ENCODE measurements at places on chromosomes 3 and 15.

DNA sequence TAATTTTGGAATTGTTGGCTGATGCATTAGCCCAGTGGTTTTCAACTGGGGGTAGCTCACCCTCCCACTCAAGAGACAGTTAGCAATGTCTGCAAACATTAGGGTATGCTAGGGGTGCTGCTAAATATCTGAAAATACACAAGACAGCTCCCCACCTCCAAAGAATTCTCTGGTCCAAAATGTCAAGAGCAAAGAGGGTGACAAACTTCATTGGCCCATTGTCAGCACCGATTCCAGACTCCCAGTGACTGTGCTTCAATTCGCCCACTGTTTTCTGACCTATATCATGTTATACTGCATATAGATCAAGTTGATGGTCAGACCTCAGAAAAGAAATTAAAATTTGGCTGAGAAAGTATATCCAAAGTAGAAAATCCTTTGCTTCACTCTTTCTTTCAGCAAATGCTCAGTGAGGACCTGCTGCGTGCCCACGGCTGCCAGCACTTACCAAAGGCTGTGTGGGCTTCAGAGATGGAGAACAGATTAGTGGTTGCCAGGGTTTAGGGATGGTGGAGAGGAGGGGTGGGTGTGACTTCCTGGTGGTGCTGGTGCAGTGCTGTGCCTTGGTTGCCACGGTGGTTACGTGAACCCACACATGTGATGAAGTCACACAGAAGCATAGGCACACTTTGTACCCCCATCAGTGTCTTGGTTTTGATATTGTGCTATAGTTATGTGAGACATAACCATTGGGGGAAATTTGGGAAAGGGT is 204.0 kb downstream of the PLCL2 start:
- DNase-seq: no peak

GRCh38 chr15:66721501-66721937 is 19.5 kb downstream of the SMAD6 start:
- no peak for DNase-seq

GRCh38 chr3:114722530-114722929 is 424.6 kb downstream of the ZBTB20 start:
- no peak for DNase-seq

- no peak for DNase-seq
Measured at GRCh38 chr3:264394-265156, 68.0 kb downstream of the CHL1 start.

DNA sequence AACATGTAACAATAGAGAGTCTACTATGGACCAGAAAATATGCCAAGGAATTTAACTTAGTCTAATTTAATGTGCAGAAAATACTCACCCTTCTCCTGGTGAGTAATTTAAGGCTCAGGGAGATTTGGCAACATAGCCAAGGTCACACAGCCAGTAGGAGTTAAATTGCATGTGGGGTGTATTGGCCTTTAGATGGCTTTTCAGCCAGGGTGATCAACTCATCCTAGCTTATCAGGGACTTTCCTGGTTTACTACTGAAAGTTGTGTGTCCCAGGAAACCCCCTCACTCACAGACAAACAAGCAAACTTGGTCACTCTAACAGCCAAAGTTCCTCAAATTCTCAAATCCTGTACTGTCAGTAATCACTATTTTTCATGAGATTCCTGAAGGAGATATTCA is 2.6 kb upstream of the SLC9A9 start:
- no peak for DNase-seq

DNA sequence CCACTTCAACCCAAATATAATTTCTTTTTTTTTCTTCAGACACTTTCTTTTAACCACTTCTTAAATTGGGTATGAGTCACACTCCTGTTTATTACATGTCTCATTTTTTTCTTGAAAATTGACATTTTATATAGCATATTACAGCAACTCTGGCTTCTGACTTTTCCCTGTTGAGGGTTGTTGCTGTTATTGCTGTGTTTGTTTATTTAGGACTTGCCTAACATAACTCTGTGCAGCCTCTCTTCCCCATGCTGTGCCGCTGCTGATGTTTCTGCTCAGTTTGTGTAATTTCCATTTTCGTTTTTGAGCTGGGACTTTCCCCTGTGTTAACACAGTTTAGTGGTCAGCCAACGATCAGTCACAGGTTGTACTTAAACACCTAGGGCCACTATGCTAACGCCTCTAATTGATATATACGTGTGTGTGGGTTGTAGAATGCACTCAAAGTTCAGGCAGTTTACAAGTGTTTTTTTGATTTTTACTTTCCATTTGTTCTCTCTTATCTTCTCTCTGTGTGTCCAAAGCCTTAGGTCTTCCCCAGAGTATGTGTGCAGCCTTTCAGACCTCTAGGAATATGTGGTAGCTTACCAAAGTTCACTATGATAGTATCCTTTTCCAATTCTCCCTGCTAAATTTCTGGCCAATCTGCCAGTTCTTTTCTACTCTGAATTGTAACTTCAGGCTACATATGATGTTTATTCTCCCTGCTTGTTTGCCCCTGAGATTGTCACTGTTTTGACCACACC is 337.2 kb downstream of the ZBTB20 start:
- DNase-seq: no peak

- DNase-seq: no peak
Measured at GRCh38 chr3:145857956-145858355, 303.0 kb downstream of the PLOD2 start.

- DNase-seq: no peak
Measured at GRCh38 chr15:95944193-95944592, 386.3 kb upstream of the NR2F2 start.

GRCh38 chr3:187616307-187616972 is 53.8 kb downstream of the SST start:
- peak; percentile 75 for DNase-seq

- no peak for DNase-seq
Measured at GRCh38 chr15:92541291-92542200, 114.0 kb downstream of the FAM174B start.

DNA sequence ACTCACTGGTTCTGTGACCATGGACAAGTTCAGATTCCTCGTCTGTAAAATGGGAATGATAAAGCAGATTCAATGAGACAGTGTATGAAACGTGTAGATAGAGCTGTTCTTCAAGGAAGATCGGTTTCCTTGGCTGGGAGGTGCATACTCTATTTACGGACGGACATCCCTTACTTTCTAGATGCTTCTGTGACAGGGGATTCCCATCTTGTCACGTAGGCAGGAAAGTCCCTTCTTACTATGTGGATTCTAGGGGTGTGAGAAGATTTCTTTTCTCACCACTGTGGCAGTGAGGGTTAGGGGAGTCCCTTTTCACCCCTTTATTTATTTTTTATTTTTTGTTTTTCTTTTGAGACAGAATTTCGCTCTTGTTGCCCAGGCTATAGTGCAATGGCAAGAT is 180.9 kb upstream of the TBL1XR1 start:
- no peak for DNase-seq

DNA sequence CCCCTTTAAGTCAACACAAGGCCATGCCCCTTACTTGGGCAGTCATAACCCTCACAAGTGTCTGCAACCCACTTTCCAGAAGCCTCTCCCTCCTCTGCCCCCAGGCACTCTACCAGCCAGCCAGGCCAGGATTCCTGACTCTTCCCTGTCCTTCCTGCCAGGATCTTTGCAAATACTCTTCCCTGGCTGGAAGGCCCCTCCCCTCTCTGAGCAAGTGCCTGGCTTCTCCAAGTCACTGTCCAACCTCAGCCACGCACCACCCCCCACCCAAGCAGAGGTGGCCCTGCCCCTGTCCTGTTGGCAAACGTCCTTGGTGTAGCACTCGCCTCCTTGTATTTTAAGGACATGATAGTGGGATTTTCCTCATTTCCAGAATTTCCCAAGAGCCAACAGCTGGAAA is 54.7 kb upstream of the USP3 start:
- no peak for DNase-seq

GRCh38 chr15:62913246-62913645 is 129.3 kb upstream of the TPM1 start:
- DNase-seq: no peak

DNA sequence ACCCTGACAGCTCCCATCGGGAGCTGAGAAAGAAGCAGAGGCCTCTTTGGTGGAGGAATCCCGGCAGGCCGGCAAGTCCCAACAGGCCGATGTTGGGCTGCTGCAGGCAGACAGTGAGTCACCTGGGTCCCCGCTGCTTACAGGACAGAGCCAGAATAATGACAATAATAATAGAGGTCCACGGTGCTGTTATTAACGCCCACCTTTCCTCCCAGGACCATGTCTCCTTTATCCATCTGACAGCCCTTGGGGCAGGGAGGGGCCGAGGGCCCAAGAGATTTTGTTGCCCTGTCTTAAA is 29.3 kb upstream of the MAGEF1 start:
- DNase-seq: no peak

GRCh38 chr3:128322030-128323022 is 144.4 kb downstream of the DNAJB8 start:
- peak; percentile 21 for DNase-seq

DNA sequence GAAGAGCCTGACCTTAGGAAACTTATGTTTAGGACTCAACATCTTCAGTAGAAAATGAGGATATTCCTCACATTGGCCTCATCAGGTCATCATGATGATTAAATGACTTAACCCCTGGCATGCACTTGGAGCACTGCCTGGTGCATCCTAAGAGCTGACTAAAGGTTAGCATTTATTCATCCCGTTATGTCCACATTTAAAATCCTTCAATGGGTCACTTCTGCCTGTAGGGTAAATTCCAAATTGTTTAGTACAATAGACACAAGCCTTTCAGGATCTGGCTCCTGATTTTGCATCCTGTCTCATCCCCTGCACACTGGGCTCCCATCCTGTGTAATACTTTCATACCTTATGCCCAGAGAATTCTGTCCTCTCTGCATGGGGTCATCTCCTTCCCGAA is 195.2 kb upstream of the MCTP2 start:
- DNase-seq: no peak

GRCh38 chr3:185687271-185687878 is 101.3 kb downstream of the SENP2 start:
- DNase-seq: no peak

GRCh38 chr15:69025320-69025719 is 10.8 kb downstream of the NOX5 start:
- DNase-seq: no peak

- no peak for DNase-seq
Measured at GRCh38 chr3:163548015-163548414, 1530.3 kb downstream of the SI start.

GRCh38 chr3:168220556-168220955 is 124.8 kb upstream of the GOLIM4 start:
- DNase-seq: no peak

DNA sequence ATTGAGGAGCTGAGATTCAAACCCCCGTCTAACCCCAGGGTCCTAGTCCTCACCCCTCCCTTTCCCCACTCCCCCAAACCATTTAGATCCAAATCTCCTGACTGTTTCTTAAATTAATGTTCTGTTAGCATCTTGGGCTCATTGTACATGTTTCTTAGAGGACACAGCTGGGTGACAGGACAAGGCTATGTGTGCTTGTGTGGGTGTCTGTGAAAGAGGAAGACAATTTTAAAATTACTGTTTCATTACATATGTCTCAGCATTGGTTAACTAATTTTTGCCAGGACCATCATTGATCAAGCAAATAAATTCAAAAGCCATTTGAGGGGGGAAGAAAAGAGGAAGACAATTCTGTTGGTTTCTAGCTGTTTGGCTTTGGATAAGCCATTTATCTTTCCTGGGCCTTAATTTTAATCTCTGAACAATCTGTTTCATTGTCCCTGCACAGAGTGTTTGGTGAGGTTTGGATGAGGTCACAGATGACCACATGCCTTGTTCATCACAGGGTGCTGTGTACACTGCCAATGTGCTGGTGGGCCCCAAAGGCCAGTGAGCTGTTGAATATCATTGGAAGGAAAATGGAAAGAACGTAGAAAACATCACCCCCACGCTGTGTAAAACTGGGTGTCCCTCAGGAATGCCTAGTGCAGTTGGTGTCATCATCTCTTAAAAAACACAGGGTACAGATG is 51.9 kb downstream of the RPLP1 start:
- no peak for DNase-seq

DNA sequence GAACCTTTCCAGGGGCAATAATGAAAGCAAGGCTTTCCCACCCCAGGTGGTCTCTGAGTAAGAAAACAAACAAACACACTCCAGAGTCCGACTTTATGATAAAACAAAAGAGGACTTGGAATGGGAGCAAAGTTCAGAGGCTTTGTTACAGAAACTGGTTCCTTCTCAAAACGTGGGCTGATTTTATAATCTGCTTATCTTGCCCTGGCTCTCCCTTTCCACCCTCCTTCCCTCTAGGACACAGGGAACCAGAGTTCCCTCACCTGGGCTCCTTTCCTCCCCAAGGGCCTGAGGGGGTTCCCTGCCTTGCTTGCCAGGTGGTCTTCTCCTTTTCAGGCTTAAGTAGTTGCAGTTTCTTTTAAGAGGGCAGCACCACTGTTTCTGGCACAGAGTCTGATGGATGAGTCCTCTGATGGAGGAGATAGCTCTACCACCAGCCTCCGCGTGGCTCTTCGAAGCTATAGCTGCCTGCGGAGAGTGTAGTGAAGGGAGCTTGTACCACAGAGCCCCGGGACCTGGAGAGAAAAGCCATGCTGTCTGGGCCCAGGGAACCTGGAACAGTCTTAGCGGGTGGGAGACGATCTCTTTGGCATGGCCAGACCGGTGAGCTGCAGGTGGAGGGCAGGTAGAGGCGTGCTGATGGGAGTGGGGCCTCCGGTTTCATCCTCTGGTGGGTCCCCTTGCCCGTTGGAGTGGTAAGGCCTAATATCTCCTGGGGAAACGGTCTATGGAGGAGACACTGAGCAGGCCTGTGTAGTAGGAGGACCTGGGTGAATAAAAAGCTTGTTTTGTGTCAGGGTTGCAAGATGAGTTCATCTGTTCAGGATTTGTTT is 68.7 kb downstream of the SMAD6 start:
- no peak for DNase-seq

- no peak for DNase-seq
Measured at GRCh38 chr3:158830391-158830790, 28.5 kb downstream of the MFSD1 start.

DNA sequence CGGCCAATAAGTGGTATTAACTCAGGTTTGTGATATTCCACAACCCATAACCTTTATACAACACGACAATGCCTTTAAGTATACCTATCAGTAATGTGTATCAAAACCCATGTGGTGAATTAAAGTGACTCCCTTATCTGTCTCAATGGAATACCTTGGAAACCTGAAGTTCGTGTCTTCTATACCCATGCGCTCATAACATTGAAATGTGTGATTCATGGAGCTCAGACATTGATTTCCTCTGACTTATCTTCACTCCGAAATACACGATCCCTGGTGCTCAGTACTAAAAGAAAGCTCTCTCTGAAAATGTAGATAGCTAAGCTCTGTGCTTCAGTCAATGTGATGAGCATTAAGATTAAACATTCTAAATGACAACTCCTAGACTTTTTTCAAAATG is 140.3 kb downstream of the TBC1D5 start:
- no peak for DNase-seq
